Glutamatergic neuron (in vitro differentiated cells): ENCODE measurements at places on chromosomes 13 and 19. TPM values are rescaled to one million over a fixed set of nuclear protein-coding genes. Genes with fewer than 3 reads are reported as not detected.

Gene UPK1A
- total RNA-seq = not detected

Gene ZNF556
- not detected for total RNA-seq

Gene TMEM86B
- total RNA-seq = 7.6 TPM

Gene ELANE
- total RNA-seq = not detected

Gene DCT
- total RNA-seq = 0.07 TPM

Gene KIR2DL1
- total RNA-seq = not detected

Gene ZNF726
- 11.5 TPM for total RNA-seq

Gene EDNRB
- total RNA-seq = 0.10 TPM

Gene FGF22
- total RNA-seq = 1.5 TPM

Gene NLRP5
- not detected for total RNA-seq

Gene RASA3
- total RNA-seq = 15.2 TPM

Gene PRSS57
- total RNA-seq = 0.78 TPM

Gene S1PR4
- total RNA-seq = not detected

Gene EFNA2
- 61.4 TPM for total RNA-seq

Gene OLFM2
- 19.5 TPM for total RNA-seq

Gene TBXA2R
- not detected for total RNA-seq

Gene ZNF154
- 57.5 TPM for total RNA-seq

Gene APLP1
- 618 TPM for total RNA-seq

Gene ZNF808
- 32.6 TPM for total RNA-seq

Gene TNFSF9
- 6.9 TPM for total RNA-seq
